ENCODE measurements at places on chromosomes 3 and 15. TPM values are rescaled to one million over a fixed set of nuclear protein-coding genes. Genes with fewer than 3 reads are reported as not detected.

SOX2 gene
- total RNA-seq: not detected

CNBP gene
- 227 TPM for total RNA-seq

SACM1L gene
- total RNA-seq: 42.0 TPM

RTP1 gene
- not detected for total RNA-seq

DNA sequence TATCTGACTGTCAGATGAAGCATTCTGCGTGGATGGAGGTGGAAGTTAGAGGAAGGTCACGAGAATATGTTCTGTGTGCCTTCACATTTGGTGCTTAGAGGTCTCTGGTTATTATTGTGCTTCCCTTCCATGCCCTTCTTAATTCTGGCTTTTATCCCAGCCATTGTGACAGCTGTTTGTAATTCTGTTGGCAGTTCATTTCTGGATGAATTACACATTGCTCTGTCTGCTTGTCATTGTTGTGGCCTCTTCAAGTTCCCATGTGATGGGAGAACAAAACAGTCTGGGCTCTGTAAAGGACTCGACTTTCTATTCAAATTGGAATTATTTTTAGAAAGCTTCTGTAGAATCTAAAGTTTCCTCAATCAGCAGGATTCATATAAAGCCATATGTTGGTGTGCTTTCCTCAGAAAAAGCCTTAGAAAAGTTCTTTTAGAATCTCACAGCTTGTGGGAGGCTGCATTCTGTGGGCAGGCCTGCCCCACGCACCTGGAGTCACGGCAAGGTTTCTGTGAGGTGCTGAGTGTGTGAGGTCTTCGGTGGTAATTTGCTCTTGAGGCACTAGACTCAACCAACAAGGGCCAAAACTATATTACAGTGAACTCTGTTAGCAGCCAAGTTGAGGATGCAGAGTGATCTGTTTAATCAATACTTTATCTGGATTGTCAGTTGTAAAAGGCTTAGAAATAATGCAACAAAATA lies 397.4 kb upstream of the AZI2 start:
- no peak overlapping the region for H3K4me3 ChIP-seq
- H3K4me1 ChIP-seq: no peaks in the 10 kb centered on the region
- H3K27me3 ChIP-seq: no peaks in the 10 kb centered on the region
- no peak for DNase-seq

DNA sequence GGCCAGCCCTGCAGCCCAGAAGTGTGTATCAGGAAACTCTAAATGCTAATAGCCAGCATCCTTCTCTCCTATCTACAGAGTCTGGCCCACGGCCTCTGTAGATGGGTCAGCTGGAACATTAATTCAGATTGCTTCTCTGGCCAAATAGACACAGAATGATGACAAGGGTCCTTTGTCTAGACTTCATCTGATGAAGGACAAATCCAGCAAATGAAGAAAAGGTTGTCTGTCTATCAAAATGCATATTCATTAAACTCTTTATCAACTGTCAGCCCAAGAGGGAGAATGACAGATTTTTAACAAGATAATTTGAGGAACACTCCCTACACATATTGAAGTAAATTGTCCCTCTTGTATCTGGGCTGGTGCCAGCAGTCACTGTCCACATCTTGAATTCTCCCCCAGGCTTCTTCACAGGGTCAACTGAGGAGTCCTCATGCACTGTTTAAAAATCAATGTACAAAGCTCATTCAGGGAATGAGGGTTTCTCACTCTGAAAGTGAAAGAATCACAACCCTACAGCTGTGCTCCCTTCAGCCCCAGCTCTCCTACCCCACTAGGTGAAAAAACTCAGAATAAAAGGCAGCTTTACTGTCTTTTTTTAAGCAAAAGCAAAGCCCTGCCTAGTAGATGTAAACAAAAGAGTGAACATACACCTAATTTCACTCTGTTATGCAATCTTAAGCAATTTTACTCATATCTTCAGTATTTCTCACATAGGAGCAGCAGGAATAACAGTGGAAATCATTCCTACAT lies 507.7 kb downstream of the IGSF11 start:
- no peak for DNase-seq
- no peaks in the 10 kb centered on the region for H3K4me1 ChIP-seq
- no peak overlapping the region for H3K4me3 ChIP-seq
- no peak overlapping the region for H3K27ac ChIP-seq

- no peaks in the 10 kb centered on the region for H3K27me3 ChIP-seq
- H3K27ac ChIP-seq: no peak overlapping the region
- H3K4me1 ChIP-seq: no peaks in the 10 kb centered on the region
- DNase-seq: no peak
- H3K4me3 ChIP-seq: no peak overlapping the region
These were observed 30.8 kb downstream of the RTP4 start for GRCh38 chr3:187398955-187399354.

GRCh38 chr15:62059816-62060112 lies 483 bp downstream of the VPS13C start:
- peak overlapping the region; percentile 94 for H3K27ac ChIP-seq
- peak overlapping the region; percentile 73 for H3K4me3 ChIP-seq
- H3K27me3 ChIP-seq: no peaks in the 10 kb centered on the region

GRCh38 chr15:75235760-75236729 lies 22.1 kb upstream of the GOLGA6C start:
- H3K27me3 ChIP-seq: no peaks in the 10 kb centered on the region
- H3K4me3 ChIP-seq: no peak overlapping the region
- no peaks in the 10 kb centered on the region for H3K4me1 ChIP-seq
- H3K27ac ChIP-seq: no peak overlapping the region
- DNase-seq: no peak
- H3K36me3 ChIP-seq: no peaks in the 10 kb centered on the region

- H3K36me3 ChIP-seq: no peaks in the 10 kb centered on the region
- peak overlapping the region; percentile 64 for H3K27ac ChIP-seq
- H3K4me3 ChIP-seq: peak overlapping the region; percentile 67
These were observed 698 bp downstream of the IL1RAP start for GRCh38 chr3:190514413-190515153.

SLC22A13 gene
- total RNA-seq: 1.7 TPM

- H3K27me3 ChIP-seq: no peaks in the 10 kb centered on the region
- no peaks in the 10 kb centered on the region for H3K4me1 ChIP-seq
- no peak overlapping the region for H3K27ac ChIP-seq
- no peaks in the 10 kb centered on the region for H3K36me3 ChIP-seq
- DNase-seq: no peak
These were observed 49.7 kb upstream of the FRMD4B start for GRCh38 chr3:69435274-69436265.

DNA sequence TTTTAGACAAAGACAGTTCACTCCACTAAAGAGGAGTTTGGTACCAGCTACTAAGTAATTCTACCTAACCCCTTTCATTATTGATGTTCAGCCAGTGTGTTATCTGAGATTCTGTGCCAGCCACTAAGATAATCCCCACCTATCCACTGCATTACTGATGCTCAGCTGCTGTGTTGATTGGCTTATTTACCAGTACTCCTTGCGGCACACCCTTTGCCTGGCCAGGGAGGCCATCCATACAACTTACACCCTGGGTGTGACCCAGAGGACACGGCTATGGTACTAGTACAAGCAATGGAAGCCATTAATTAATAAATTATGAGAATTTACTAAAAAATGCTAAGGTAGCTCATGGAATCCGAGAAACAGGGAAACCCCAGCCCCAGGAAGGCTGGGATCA lies 290.7 kb upstream of the CTNNB1 start:
- no peak for DNase-seq
- no peaks in the 10 kb centered on the region for H3K36me3 ChIP-seq
- H3K4me1 ChIP-seq: peaks cover 6% of the 10 kb centered on the region
- H3K27ac ChIP-seq: no peak overlapping the region
- no peaks in the 10 kb centered on the region for H3K27me3 ChIP-seq

DNA sequence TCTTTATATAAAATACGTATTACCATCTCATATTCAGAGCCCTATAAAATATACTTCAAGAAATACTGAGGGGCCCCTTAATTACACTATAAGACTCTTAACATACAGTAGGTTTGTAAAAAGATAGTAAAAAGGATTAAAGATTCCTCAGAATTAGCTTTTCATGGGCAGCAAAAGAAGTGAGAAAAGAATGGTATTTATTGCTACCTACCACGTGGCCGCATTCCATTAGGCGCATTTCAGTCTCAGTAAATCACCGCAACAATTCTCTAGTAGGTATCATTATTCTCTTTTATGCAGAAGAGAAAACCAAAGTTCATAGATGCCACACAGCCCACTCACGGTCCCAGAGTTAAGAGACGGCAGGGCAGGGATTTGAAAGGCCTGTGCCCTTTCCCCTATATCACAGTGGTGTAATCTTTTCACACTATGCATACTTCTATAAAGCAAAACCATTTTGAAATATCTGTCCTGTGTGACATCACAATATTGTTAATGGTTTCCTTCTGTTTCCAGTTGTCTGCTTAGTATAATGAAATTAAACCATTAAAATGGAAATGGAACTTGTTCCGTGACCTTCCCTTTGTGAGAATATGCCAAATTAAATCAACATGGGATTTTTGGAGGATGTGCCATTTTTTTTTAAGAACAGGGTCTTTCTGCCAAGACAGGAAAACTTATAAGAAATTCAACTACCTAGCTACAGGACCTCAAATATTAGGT lies 1072.2 kb downstream of the FHIT start:
- no peak overlapping the region for H3K4me3 ChIP-seq
- no peak overlapping the region for H3K27ac ChIP-seq
- DNase-seq: no peak
- no peaks in the 10 kb centered on the region for H3K27me3 ChIP-seq
- H3K4me1 ChIP-seq: no peaks in the 10 kb centered on the region
- no peaks in the 10 kb centered on the region for H3K36me3 ChIP-seq

DNA sequence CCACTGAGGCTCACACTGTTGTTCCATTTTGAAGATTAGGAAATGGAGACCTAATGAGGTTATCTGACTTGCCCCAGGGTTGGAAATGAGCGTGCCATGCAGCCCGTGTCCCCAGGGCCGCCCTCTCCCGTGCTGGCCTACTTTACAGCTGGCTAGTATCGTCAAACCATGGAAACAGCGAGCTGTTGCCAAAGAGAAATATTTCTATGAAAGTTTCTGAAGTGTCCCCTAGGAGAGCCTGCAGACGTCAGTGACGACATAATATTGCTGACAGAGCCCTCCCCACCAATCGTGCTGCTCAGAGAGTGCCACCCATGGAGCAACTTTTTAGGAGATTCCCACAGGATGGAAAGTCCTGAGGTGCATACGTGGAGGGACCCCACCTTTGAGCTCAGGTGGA lies 11.2 kb upstream of the FAM174B start:
- no peaks in the 10 kb centered on the region for H3K4me1 ChIP-seq
- H3K27ac ChIP-seq: peak overlapping the region; percentile 64
- no peaks in the 10 kb centered on the region for H3K36me3 ChIP-seq

- no peaks in the 10 kb centered on the region for H3K27me3 ChIP-seq
- no peak overlapping the region for H3K27ac ChIP-seq
- DNase-seq: no peak
- no peaks in the 10 kb centered on the region for H3K36me3 ChIP-seq
- H3K4me3 ChIP-seq: no peak overlapping the region
- H3K4me1 ChIP-seq: peaks cover 3% of the 10 kb centered on the region
These were observed 12.8 kb upstream of the FAM98B start for GRCh38 chr15:38441130-38441519.

- no peak overlapping the region for H3K4me3 ChIP-seq
- no peaks in the 10 kb centered on the region for H3K4me1 ChIP-seq
- H3K36me3 ChIP-seq: no peaks in the 10 kb centered on the region
- DNase-seq: no peak
- no peak overlapping the region for H3K27ac ChIP-seq
These were observed 204.3 kb upstream of the SLC2A2 start for GRCh38 chr3:171230865-171231264.

GRCh38 chr3:120170223-120170622 lies 76.0 kb upstream of the GSK3B start:
- no peak overlapping the region for H3K27ac ChIP-seq
- no peak for DNase-seq
- H3K36me3 ChIP-seq: no peaks in the 10 kb centered on the region
- H3K4me1 ChIP-seq: no peaks in the 10 kb centered on the region
- H3K4me3 ChIP-seq: no peak overlapping the region

SPATA12 gene
- total RNA-seq: not detected

GRCh38 chr3:5221701-5222100 lies 34.2 kb downstream of the EDEM1 start:
- H3K4me3 ChIP-seq: no peak overlapping the region
- H3K36me3 ChIP-seq: no peaks in the 10 kb centered on the region
- no peaks in the 10 kb centered on the region for H3K27me3 ChIP-seq
- no peak for DNase-seq
- H3K4me1 ChIP-seq: peaks cover 14% of the 10 kb centered on the region
- no peak overlapping the region for H3K27ac ChIP-seq

- H3K36me3 ChIP-seq: no peaks in the 10 kb centered on the region
- H3K27me3 ChIP-seq: no peaks in the 10 kb centered on the region
- no peak overlapping the region for H3K4me3 ChIP-seq
- no peak overlapping the region for H3K27ac ChIP-seq
- no peaks in the 10 kb centered on the region for H3K4me1 ChIP-seq
These were observed 45.9 kb upstream of the SLC2A2 start for GRCh38 chr3:171072432-171072831.

SLC2A2 gene
- 78.0 TPM for total RNA-seq

DNA sequence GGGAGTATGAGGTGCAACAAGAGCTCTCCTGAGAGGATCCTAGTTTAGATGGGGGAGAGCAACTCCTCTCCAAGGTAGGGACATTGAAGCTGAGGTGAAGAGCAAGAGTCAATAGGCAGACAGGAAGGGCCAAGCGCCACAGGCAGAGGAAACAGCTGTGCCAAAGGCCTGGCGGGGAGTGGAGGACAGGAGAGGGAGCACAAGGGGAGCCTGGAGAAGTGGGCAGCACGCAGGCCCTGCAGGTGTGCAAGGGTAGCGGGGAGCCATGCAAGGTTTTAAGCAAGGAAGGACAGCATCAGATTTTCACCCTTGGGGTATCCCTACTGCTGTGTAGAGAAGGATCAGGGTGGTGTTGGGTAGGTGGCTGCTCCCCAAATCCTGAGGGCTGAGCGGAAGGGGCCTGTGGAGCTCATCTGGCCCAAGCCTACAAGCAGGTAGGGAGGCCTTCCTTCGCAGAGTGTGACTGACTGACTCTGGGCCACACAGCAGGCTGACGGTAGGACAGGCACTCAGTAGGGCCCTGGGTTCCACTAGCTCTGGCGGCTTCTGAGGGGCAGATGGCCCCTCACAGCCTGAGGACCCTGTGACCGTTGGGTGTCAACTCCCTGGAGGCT lies 13.3 kb downstream of the CHST13 start:
- H3K27ac ChIP-seq: no peak overlapping the region
- H3K36me3 ChIP-seq: no peaks in the 10 kb centered on the region
- no peaks in the 10 kb centered on the region for H3K4me1 ChIP-seq
- peak; percentile 23 for DNase-seq

CYP1A2 gene
- not detected for total RNA-seq

- no peaks in the 10 kb centered on the region for H3K27me3 ChIP-seq
- DNase-seq: no peak
- H3K27ac ChIP-seq: no peak overlapping the region
- H3K4me1 ChIP-seq: no peaks in the 10 kb centered on the region
- no peaks in the 10 kb centered on the region for H3K36me3 ChIP-seq
These were observed 56.1 kb upstream of the GALNT15 start for GRCh38 chr3:16118396-16118795.

DNA sequence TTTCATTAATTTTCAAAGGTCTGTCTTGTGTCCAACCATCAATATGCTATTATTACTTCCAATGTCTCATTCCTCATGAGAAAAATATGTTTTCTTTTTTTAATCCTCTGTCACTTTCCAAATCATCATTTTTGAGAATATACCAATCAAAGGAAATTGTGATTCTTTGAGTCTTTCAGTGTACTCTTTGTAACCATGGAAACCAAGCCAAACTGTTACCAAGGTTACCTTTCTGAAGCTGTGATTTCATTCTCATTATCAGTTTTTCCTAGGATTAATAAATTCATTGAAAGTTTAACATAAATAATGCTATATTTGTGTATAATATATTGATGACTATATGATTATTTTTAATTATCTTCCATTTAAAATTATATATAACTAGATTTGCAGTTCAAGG lies 16.6 kb upstream of the PLSCR5 start:
- no peak overlapping the region for H3K27ac ChIP-seq
- H3K4me1 ChIP-seq: no peaks in the 10 kb centered on the region
- DNase-seq: no peak
- H3K4me3 ChIP-seq: no peak overlapping the region
